ENCODE measurements at places on chromosomes 3 and 15.

GRCh38 chr15:92773340-92773739 lies 117.8 kb upstream of the FAM174B start:
- DNase-seq: no peak

- peak; percentile 35 for DNase-seq
These were observed 29.8 kb downstream of the IRAK2 start for GRCh38 chr3:10194328-10195071.

GRCh38 chr3:47681016-47681415 lies 100.7 kb downstream of the SMARCC1 start:
- DNase-seq: no peak

- peak; percentile 84 for DNase-seq
These were observed 6.1 kb upstream of the RPP14 start for GRCh38 chr3:58299839-58300516.

- DNase-seq: no peak
These were observed 16.8 kb downstream of the PLA2G4B start for GRCh38 chr15:41855261-41855961.

GRCh38 chr3:32177702-32178198 lies 60.7 kb upstream of the CMTM8 start:
- peak; percentile 78 for DNase-seq

- DNase-seq: no peak
These were observed 327.2 kb downstream of the LRTM1 start for GRCh38 chr3:54600441-54601204.

DNA sequence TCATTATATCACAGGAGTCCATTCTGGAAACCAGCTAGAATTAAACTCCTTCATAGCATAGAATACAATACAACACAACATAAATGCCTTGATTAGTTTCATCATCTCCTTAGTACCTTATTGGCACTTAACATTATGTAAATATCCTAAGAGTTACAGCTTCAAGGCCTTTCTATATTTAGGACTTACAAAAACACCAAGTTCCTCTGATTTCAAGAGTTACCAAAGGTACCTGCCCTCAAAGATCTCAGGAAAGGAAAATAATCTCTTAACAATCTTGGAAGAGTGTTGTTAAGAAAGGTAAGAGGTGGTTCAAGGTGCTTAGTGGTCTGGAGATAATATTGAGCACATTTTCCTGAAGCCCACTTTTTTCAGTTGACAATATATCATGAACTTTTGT lies 477.7 kb downstream of the IGSF11 start:
- DNase-seq: no peak

- DNase-seq: no peak
These were observed 52.9 kb upstream of the WNT7A start for GRCh38 chr3:13932578-13933295.

DNA sequence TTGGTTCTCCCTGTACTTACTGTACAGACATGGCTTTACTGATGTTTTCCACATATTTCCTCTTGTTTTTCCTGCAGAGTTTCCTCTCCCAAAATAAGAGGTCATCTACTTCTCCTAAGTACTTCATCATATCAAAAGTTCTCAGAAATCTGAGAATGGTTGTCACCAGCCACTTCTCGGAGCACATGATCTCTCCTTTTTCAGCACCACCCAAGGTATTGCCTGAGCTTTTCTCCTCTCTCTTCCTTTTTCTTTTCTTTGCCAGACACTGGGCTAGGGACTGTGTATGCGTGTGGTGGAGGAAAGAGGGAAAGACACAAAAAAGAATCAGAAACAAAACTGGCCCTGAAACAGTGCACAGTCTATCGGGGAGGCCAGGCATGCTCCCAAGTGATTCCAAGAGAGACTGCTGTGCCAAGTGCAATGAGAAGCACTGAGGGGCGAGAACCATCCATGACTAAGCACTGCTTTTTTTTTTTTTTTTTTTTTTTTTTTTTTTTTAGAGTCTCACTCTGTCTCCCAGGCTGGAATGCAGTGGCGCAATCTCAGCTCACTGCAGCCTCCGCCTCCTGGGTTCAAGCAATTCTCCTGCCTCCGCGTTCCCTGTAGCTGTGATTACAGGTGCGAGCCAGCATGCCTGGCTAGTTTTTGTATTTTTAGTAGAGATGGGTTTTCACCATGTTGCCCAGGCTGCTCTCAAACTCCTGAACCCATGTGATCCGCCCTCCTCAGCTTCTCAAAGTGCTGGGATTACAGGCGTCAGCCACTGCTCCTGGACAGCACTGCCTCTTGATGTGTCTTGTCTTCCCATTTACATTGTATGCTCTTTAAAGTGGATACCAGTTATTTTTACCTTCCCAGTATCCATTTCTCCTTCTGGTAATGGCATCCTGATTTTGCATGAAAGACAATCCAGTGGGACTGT lies 194.0 kb upstream of the FEZF2 start:
- peak; percentile 97 for DNase-seq

DNA sequence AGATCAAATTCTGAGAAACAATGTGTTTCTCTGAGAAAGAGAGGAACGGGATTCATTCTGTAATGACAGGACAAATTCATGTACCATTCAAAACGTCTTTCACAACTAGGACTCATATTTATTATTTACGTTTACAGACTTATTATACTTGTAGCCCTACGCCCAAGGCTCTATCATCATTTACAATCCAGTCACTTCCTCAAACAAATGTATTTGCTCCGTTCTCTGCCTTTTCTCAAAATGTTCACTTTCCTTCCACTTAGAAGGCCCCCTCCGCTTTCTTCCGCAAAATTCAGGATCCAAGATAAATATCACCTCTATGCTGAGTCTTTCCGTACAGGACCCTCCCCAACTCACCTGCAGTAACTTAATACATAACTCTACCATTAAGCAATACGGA lies 745 bp downstream of the RSL24D1 start:
- peak; percentile 18 for DNase-seq

GRCh38 chr3:16305111-16305541 lies 40.1 kb downstream of the OXNAD1 start:
- DNase-seq: no peak

GRCh38 chr3:143604402-143605185 lies 243.7 kb downstream of the SLC9A9 start:
- no peak for DNase-seq

DNA sequence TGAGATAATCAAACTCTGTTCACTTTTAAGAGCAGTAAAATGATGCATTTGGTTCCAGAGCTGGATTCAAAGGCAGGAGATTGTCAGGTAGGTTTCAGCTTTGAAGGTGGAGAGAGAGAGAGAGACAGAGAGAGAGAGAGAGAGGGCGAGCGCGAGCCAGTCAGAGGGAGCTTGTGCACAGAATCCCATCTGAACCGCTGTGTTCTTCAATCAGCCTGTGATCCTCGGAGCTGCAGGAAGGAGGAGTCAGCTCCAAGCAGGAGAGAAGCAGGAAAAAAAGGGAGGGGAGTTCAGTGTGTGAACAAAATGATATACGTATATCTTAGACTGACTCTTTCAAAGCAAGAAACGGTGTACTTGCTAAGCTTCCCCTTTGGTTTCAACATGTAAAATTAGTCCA lies at the start of gene GPR149:
TSS of gene GPR149 (minus strand) at position 177 of the 400 bp plus-strand sequence. CDS start 575 bp downstream, outside the sequence.
- no peak for DNase-seq

DNA sequence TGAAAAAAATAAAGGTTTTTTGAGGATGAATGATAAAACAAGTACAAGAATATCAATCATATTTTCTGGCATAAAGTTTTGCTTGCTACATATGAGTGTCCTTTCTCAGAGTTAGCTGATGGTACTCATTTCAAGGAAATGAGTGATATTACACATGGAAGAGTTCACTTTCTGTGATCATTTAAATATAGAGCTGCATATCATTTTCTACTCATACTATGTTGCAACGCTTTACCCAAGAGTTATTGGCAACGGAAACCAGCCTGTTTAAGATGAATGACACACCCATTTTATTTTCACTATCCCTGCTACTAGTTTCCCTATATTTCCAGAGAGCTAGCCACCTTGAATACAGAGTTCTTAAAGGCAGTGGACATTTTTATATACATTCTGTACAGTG lies 35.4 kb upstream of the RBMS3 start:
- peak; percentile 21 for DNase-seq

DNA sequence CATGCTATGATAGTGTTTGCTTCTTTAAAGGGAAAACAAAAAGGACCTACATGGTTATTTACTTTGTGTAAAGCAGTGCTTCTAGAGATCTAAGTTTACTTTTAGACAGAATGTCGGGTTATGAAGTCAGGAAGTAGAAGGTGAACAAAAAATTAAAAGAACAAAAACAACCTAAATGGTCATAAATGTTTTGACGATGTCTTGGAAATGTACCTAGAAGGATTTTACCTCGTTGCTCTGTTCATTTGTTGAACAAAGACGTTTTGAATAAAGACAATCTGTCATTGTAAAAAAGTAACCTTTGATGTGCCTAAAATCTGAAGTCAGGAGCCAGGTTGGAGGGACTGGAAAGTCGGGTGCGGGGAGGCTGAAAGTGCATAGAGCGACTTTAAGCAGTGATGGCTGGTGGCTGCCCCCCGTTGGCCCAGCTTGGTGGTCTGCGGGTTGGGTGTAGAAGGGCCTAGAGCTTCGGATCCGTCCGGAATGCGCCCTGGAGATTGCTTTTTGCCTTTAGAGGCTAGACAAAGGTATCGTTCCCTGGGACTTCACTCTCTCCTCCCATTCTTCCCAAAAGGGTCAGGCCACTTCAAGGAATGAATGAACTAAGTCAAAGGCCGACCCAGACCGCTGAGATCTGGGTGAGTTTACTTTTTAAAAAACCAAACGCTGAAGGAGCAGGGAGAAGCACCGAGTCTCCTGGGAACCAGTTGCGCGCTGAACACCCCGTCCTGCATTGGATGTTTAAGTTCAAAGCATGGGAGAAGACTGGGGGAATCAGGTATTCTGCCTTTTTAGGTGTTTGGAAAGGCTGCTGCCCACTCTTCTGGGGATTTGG lies 2.1 kb downstream of the SOX14 start:
- no peak for DNase-seq

DNA sequence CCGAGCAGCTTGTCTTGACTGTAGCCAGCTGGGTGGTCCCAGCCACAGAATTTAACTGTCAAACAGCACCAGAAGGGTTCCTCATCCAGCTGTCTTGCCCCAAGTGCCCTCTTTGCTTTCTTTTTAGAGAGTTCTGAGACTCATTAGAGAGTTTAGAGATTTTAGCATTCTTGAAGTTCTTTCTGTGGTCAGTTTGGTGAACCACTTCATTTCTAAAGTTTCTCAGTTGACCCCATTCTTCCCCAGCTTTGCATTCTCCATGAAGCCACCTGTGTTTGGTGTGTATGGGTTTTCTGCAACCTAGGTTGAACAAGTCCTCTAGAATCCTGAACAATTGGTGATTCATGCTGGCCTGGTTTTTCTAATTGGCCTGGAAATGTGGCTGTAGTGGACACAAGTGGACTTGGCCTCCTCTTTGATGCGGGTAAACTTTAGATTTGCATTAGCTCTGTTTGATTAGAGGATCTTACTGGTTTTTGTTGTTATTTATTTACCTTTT lies 33.7 kb downstream of the FLNB start:
- peak; percentile 70 for DNase-seq

- peak; percentile 21 for DNase-seq
These were observed 69.2 kb downstream of the GOLGA8B start for GRCh38 chr15:34514251-34514670.

- peak; percentile 47 for DNase-seq
These were observed 774 bp downstream of the IMP3 start for GRCh38 chr15:75639191-75639708.

DNA sequence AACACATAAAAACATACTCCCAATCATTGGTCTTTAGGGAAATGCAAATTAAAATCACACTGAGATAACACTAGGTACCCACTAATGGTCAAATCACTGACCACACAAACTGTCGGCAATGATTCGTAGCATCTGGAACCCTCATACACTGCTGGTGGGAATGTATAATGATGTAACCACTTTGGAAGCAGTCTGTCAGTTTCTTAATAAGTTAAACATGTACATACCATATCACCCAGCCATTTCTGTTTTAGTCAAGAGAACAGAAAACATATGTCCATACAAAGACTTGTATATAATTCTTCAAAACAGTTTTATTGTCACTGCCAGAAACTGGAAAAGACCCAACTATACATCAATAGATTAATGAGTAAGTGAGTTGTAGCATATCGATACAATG lies 63.3 kb upstream of the LRRC3B start:
- no peak for DNase-seq

GRCh38 chr15:42206406-42206805 lies 1.7 kb downstream of the VPS39 start:
- no peak for DNase-seq

All from fibroblast of the aortic adventitia (primary cell).